ENCODE measurements at places on chromosomes 13 and 19.
A peak's percentile ranks its signal among the peaks of the same experiment; 100 is the strongest.

- peak; percentile 83 for DNase-seq
These were observed 1.2 kb downstream of the PPM1N start for GRCh38 chr19:45499196-45500180.

- DNase-seq, result no peak
These were observed 17.8 kb upstream of the MIR17HG start for GRCh38 chr13:91329733-91330132.

- no peak for DNase-seq
These were observed 16.3 kb upstream of the PTBP1 start for GRCh38 chr19:780935-781334.

- DNase-seq, result no peak
These were observed 25.7 kb upstream of the MTUS2 start for GRCh38 chr13:28794396-28794795.

DNA sequence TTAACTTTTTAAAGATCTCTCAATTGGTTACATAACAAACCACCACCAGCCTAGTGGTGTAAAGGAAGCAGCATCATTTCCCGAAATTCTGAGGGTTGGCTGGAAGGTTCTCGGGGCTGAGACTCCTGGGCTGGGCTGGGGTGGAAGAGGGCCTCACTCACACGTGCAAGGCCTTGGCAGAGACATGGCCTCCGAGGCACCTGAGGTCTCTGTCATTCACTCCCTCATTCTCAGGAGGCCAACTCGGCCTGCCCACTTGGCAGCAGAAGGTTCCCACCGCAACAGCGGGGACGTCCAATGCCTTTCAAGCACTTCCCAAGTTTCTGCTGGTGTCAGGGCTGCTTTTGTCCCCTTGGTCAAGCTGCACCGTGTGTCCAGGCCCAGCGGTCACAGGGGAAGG, 18.6 kb upstream of the RASA3 start:
- DNase-seq, result no peak

DNA sequence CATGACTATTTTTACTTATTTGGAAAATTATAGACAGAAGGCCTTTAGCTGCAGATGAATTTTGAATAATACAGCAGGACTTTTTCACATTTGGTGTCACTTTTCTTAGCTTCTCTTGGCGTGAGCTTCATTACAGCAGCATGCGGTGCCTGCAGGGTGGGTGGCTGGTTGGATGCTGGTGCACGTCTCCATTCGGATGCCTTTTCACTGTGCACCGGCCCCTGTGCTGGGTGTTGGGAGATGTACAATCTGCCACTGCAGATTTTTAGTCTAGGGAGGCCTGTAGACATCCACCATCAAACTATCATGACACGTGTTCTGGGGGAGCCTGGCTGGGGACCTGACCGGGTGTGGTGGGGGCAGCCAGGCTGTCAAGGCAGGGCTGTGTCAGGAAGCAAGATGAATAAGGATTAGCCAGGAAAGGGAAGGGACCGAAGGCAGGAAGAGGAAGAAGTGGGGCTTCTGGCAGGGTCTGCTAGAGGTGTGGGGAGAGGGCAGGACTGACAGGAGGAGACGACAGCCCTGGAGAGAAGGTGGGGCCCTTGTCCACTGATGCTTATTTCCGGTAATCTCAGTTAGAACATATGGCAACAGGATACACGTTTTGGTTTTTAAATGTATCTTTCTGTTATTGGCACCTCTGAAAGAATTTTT, 88.8 kb downstream of the ARHGEF7 start:
- no peak for DNase-seq

DNA sequence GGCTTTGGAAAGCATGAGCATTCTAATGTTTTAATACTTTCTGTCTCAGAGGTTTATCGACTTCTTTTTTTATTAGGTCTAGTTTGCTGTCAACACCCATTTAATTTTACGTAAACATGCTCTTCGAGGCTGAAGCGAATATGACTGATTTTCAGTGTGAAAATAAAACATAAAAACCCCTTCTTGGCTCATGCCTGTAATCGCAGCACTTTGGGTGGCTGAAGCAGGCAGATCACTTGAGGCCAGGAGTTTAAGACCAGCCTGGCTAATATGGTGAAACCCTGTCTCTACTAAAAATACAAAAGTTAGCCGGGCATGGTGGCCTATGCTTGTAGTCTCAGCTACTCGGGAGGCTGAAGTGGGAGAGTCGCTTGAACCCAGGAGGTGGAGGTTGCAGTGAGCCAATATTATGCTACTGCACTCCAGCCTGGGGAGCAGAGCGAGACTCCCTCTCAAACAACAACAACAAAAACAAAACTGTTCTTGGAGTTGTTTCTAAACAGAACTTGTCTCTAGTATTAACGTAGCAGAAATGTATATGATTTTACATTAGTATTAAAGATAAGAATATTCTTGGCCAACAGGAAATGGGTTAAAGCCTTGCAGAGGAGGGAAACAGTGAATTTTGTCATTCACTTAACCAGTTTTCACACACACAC, 7.1 kb upstream of the IGFL3 start:
- no peak for DNase-seq

GRCh38 chr19:41922585-41922984, 5.7 kb downstream of the ERFL start:
- DNase-seq, result no peak

GRCh38 chr13:53201454-53202225, 173.0 kb downstream of the OLFM4 start:
- no peak for DNase-seq

GRCh38 chr19:50362030-50362412, 3.4 kb downstream of the NAPSA start:
- no peak for DNase-seq

DNA sequence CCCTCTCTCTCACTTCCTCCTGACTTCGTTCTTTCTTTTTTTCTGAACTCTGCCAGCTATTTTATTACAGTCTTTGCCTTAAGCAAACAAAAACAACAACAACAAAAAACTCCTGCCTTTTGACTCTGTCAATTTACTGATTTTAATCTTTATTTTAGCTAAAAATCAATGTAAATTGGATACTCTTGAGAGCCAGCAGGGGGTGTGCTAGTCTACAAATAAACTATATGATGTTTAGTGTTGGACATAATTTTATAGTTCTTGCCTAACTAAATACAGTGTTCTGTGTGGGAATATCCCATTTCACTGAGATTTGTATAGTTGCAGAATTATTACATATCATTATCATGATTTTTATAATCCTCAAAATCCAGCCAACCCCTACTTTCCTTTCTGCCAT, 1199.9 kb upstream of the SPRY2 start:
- no peak for DNase-seq

GRCh38 chr13:40074338-40074737, 418.9 kb downstream of the COG6 start:
- DNase-seq, result no peak

DNA sequence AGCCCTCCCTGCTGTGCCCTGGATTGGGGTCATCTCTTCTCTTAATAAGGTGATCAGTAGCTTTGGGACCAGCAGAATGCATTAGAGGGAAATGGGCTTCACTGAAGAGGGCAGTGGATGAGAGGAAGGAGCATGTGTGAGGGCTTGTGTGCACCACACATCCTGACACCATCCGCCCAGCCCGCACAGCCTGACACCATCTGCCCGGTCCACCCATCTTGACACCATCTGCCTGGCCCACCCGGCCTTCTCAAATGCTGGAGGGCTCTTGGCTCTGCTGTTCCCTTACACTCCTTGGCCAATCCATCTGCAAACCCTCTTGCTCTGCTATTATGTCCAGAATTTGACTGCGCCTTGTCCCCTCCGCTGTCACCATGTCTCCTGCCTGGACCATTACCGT, 41.8 kb downstream of the BICRA start:
- no peak for DNase-seq

DNA sequence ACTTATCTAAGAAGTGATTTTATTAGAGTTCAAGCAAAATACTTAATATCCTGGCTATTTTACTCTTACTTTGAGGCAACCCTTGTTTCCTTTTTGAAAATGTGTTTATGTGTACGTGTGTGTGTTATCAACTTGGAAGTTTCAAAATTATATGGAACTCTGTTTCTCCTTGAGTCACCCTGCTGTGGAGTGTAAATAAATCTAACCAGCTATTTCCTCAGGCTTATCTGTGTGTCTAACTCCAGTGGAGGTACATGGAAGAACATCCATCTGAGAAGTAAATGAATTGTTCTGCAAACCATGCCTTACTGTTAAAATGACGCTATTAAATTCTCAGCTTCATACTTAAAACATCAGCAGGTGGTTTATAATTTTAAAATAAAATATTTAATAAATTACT, 583.4 kb upstream of the SLITRK5 start:
- DNase-seq, result no peak

GRCh38 chr19:39052846-39053245, 20.5 kb upstream of the FBXO27 start:
- DNase-seq, result no peak

DNA sequence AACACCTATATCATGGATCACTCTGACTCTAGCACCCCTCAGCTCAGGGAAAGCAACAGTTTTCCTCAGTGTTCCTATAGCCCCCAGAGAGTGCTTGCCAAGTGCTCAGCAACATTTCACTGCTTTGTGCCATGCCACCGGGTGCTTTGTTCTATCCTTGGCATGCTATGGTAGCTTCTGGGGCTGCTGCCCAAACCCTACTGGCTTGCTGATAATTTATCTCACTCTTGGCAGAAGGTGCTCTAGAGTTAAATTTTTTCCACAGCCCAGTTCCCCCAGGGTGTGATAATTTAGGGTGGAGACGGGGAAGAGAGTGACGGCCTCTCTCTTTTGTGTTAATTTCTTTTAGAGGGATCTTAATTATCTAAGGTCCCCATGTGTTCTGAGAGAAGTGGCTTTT, 12.6 kb upstream of the CSNK1A1L start:
- no peak for DNase-seq

GRCh38 chr13:112078879-112079531, 12.1 kb downstream of the SOX1 start:
- DNase-seq, result no peak

GRCh38 chr19:49894879-49895565, 1.7 kb downstream of the IL4I1 start:
- peak; percentile 74 for DNase-seq

- DNase-seq, result no peak
These were observed 1567.4 kb downstream of the EFNB2 start for GRCh38 chr13:104967836-104968630.

- no peak for DNase-seq
These were observed 36.3 kb upstream of the LSM14A start for GRCh38 chr19:34135821-34136611.

GRCh38 chr13:110912651-110913051, 2.2 kb downstream of the ANKRD10 start:
- no peak for DNase-seq
